ENCODE measurements at places on chromosomes 3 and 15.

DNA sequence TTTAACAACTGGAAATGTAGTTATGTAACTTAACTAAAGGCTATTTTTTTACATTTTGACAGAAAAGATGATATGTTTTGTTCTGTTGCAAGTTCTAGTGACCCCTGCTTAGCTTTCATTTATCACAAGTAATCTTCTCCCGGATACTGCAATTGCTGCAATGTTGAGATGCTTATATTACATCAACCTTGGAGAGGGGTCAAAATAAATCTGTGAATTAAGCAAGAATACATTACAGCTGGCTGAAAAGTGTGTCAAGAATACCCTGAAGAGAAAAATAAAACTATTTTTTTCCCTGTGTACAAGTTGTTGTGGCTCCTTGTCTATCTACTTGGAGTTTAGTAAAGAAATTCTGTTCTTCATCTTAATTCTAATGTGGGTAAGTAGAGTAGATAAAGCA is 232.1 kb upstream of the GOLIM4 start:
- DNase-seq = no peak

- DNase-seq = no peak
Measured at GRCh38 chr3:18422972-18423371, 2.2 kb downstream of the SATB1 start.

DNA sequence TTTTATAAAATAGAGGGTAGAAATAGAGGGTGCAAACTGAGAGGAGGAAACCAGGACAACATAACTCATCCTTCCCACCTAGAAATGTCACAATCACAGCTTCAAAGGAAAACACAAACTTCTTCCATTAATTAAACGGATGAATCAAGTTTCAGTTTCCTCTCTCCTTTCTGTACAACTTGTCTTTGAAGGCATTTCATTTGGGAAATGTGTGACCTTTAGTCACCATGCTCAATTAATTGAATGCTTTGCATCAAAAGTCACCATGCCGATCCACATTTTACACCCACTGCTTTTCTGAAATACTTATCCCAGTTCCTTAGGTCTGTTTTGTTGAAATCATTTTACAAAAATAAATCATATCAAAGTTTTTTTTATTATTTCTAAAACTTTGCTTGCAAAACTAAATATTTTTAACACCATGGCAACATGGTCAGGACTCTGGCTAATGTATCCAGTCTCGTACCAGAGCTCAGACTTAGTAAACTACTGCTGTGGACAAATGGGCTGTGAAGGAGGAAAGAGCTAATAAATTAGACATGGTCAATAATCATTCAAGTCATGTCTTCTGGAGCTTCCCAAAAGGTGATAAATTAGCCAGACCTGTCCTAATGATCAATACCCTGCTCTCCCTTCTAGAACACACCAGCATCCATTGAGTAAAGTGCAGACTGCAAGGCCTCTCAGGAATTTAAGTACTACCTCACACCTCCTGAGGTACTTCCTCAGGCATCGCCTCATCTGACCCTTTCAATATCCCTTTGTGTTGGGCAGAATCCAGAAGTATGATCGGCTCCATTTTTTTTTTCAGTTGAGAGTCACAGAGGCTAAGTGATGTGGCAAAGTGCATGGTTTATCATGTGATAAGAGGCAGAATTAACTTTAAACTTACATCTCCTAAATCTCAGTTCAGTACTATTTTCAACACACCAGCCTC is 161.3 kb downstream of the GREM1 start:
- no peak for DNase-seq

DNA sequence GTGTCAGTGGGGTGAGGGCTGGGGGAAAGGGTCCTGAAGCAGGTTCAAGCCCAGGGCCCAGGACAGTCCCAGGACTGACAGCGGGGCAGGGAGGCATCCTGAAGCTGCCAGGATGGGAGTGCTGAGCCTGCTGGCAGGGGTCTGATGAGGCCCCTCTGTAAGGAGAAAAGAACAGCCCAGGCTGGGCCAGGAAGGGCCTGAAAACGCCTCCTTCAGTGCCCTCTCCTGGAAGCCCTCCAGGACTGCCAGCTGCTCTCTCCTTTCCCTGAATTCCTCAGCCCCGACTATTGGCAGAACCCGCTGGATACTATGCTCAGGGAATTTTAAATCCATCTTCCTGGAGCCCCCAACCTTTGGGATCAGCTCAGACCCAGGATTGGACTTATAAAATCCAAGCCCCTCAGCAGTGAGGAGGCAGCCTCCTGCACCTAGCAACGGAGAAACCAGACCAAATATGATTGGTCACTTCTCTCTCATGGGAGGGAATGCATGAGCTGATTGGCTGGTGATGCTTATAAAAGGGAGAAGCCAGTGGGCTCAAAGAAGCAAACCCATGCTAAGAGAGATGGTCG is 203.5 kb upstream of the LINGO1 start:
- peak; percentile 31 for DNase-seq
